ENCODE measurements at places on chromosomes 13 and 19.

DNA sequence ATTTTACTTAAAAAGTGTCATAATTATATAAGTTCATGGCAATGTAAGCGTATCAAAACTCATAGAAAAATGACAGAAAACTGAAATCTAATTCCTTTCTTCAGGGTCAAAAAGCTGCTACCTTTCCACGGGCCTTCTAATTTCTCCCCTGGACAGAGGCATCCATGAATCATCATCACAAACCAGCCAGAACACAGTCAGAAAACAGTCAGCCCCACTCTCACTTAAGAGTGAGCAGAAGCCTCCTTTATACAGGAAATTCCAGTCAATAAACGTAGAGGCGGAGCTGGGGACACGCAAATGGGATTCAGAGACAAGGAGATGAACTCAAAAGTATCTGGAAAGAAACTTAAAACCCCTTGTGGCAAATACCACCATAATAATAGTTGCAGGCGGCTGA, 54.2 kb upstream of the ABCC4 start:
- no peak for DNase-seq

GRCh38 chr19:58318297-58318696, 8.5 kb upstream of the ZSCAN22 start:
- no peak for DNase-seq

DNA sequence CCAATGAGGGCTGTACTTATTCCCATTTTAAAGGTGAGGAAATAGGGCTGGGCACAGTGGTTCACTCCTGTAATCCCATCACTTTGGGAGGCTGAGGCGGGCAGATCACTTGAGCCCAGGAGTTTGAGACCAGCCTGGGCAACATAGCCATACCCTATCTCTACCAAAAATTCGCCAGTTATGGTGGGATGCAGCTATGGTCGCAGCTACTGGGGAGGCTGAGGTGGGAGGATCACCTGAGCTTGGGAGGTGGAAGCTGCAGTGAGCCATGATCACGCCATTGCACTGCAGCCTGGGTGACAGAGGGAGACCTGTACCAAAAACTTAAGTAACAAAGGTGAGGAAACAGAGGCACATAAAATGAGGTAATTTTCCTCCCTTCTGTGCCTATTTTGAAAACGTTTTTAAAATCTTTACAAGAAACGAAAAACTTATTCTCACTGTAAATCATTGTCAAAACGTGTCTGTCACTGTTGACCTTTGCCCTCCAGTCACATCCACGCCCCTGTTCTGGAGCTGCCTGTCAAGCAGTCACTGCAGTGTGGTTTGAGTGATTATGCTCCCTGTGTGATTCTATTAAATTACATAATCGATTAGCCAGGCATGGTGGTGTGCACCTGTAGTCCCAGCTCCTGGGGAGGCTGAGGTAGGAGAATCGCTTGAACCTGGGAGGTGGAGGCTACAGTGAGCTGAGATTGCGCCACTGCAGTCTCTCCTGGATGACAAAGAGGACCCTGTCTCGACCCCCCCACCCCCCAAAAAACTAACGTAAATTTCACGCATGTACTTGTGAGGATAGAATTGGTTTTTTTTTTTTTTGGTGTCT, 12.5 kb downstream of the NOP53 start:
- no peak for DNase-seq

DNA sequence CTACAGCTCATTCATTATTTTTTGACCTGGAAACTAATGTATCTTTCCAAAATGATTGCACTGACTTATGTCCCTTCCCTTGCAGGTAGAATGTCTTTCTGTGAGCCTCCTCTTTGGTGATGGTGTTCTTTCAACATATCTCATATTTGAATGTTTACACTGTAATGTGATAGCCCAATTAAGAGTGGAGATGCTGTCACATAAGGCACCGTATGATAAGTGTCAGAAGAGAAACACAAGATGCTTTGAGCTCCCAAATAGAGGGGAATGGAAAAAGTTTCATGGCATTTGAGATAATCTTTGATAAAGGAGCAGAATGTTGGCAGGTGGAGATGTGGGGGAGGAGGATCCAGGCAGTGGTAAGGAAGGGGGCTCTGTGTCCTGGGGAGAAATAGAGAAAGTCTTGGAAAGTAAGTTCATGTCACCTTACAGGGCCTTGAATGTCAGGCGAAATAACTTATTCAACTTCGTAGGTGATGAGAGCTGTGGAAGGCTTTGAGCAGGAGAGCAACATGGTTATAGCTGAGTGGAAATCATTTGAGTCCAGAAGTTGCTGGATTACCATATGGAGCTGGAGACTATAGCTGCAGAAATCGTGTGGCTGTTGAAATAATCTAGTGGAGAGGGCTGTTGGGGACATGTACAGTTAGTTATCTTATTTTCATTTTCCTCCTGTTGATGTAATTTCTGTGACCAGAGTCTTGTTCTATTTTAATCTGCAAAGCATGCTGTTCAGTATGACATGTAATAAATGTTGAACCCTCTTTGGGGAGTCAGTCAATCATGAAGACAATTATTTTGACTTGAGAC, 10.3 kb upstream of the RNF113B start:
- no peak for DNase-seq

- DNase-seq = no peak
Measured at GRCh38 chr19:34793565-34793964, 20.6 kb upstream of the ZNF599 start.

GRCh38 chr19:40274585-40275544, 10.3 kb downstream of the AKT2 start:
- DNase-seq = no peak

DNA sequence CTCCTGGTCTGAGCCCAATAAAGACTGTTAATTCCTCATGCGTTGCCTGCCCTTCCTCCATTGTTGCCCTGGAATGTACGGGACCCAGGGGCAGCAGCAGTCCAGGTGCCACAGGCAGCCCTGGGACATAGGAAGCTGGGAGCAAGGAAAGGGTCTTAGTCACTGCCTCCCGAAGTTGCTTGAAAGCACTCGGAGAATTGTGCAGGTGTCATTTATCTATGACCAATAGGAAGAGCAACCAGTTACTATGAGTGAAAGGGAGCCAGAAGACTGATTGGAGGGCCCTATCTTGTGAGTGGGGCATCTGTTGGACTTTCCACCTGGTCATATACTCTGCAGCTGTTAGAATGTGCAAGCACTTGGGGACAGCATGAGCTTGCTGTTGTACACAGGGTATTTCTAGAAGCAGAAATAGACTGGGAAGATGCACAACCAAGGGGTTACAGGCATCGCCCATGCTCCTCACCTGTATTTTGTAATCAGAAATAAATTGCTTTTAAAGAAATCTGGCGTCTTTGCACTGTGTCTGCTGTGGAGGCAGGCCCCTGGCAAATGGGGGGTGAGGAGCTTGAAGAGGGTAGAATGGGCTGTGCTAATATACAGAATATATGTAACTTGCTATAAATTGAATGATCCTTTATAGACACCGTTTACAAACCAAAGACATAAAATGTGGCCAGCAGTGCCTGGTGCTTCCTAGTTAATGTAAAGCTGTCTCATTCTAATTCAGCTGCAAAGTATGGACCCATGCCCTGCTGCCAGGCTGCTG, 4.2 kb upstream of the RPS11 start:
- no peak for DNase-seq

DNA sequence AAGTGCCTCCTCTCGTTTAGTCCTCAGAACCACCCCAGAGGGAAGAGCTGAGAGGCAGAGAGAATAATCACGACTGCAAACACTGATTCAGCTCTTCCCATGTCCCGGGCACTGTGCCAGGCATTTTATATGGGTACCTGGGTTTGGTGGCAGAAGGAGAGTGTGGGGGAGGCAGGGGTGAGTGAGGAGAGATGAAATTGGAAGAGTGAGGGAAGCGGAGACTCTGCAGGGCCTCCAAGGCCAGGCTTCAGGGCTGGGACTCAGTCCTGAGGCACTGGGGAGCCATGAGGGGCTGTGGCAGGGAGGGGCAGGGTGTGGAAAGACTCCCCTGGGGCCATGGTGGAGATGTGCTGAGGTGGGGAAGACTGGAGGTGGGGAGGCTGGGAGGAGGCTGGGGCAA, 8.7 kb downstream of the SYNGR4 start:
- DNase-seq = no peak

- DNase-seq = no peak
Measured at GRCh38 chr13:46667687-46668281, 114.8 kb downstream of the LRCH1 start.
